ENCODE measurements at places on chromosomes 3 and 15.

DNA sequence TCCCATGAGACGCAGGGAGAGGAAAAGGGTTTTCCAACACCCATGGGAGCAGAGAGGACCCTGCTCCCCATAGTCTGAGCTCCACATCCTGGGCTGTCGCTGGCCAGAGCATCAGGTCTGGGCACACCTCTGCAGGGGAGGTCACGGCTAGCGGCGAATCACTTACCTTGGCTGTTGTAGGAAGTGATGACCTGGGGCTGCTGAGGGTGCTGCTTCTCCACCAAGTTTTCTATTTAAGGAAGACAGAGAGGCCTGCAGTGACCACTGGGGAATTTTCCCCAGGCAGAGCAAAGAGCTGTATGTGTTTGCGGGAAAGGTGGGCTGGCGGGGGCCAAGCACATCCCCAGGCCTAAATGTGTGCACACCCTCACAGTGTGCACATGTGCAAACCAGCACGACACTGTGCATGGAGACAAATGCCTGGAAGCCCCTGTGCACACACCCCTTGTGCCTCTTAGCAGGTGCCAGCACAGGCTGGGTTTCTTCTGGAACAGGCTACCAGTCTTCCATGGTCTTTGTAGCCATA lies 7.6 kb downstream of the KY start:
- no peak for DNase-seq

GRCh38 chr3:197293605-197294237 lies 4.7 kb downstream of the DLG1 start:
- no peak for DNase-seq

DNA sequence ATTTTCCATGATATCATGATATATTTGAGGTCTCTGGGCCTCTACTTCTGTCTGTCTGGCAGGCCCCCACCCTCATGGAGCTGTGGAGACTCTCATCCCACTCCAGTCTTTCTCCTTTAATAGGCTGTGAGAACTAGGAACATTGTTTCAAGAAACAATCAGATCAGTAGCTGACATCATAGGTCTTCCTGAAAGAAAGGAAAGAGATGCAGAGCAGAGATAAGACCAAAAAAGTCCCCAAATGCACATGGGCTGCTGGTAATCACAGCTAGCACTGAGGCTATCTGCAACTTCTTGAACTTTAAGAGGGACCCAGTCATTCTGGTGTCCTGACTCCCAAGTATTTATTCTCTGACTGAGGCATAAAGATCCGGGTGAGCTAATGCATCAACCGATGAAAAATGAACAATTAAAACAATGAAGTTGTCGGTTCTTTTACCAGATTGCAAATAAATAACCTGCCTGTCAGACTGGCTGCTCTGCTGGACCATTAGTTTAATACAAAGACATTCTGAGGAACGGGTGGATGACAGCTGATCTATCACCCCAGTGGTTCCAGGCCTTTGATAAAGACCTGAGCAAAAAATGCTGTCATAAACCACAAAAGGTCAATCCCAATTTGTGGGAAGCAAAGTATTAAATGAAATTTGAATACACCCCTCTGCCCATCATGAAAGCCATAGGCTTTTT lies 780.8 kb upstream of the GOLIM4 start:
- no peak for DNase-seq

DNA sequence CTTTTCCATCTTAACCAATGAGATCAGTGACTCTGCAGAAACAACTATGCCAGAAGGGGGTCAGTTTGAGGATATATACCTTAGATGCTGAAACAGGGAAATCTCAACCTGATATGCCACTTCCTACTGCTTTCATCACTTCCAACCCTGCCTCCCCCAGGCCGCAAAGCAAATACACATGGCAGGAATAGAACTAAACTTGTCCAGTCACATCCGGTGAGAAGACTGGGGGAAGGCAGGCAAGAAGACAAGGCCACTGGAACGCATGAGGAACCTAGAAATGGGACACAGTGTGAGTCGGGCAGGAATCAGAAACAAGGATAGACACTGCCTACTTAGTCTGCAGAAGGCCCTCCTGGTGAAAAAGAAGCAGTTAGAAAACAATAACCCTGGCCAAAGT lies 90.6 kb downstream of the MYO5A start:
- DNase-seq, result peak; percentile 74

- no peak for DNase-seq
Observed at GRCh38 chr3:12155828-12156227, 2.9 kb downstream of the TIMP4 start.

DNA sequence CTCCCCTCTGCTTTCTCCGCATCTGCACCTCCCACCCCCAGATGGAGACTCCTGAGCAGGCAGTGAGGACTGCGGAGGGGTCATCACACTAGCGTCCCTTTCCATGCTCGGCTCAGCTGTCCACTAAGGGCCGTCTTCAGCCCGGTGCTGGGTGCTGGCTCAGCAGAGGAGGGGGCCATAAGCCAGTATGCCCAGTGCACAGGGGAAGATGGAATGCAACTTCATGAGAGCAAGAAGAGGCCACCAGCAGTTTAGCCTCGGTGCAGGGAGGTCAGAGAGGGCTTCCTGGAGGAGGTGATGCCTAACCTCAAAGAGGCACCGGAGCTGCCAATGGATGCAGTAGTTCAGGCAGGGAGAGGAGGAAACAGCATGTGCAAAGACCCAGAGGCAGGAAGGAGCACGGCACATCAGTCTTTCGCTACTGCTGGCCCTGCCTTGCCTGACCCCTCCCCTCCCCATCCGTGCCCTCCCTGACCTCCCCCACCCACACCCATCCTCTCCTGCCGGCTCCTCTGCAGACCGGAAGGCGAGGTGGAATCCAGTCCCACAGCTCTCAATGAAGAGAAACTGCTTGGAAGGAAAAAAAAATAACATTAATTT lies 15.2 kb upstream of the PLXND1 start:
- no peak for DNase-seq

- peak; percentile 2 for DNase-seq
Observed at GRCh38 chr3:130276203-130276803, 69.2 kb upstream of the COL6A5 start.
